ENCODE measurements at places on chromosomes 3 and 15.

DNA sequence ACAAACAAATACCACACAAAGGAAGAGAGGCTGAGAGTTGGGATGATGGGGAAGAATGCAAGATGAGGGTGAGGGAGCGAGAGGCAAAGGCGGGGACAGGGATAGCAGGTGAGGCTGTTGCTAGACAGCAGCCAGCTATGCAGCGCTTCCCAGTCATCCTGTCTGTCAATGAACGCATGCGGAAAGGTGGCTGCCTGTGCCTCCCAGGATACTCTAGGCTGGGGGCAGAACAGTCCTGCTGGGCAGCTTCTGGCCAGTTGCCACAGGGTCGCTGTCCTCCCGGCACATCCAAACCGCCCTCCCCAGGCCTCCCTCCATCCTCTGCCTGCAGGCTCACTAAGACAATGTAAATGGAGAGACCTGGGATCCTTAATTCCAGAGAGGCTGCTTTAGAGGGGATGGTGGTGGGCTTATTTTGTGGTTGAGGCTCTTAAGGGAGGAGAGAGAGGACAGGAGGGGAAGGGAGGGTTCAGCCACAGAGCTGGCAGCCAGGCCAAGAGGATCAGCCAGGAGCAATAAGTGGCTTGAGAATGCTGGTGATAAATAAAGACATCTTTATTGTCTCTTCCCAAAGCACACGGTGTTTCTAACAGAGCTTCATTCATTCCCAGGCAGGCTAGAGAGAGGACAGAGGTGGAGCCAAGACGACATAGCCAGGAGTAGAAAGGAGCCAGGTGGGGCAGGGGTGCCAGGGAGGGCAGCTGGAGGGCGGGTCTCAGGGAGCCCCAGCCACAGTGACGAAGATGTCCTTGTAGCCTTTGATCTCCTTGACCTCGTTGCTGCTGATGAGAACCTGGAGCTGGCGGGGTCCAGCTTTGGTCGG lies 9.2 kb upstream of the TGM5 start:
- DNase-seq, result no peak

DNA sequence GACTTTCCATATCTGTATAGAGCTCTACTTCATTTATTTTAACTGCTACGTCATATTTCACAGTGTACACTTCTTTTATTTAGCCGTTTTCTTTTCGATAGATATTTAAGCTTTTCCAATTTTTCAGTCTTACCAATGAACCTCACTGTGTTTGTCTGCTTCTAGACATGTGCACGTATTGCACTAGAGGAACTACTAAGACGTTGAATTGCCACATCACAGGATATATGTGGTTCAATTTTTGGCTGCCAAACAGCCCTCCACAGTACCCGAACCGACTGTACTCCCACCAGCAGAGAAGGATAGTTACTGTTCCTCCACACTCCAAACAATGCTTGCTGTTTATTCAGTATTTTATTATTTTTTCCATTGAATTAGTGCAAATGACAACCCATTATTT lies 2.0 kb downstream of the NR1I2 start:
- no peak for DNase-seq

DNA sequence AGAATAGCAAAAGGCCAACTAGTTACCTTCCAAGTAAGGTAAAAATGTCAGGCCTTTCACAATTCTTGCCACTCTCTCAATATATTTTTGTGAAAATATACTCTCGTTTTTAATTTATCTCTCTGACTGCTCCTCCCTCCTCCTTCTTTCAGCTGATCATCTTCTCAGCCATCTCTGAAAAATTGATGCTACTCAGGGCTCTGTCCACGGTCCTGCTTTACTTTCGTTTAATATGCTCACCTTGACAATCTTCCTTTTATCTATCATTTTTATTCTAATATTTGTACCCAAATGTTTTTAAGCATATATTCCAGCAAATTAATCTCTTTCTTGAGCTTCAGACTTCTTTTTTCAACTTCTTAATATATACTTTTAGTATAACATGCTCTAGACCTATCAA lies 1362.1 kb downstream of the ROBO1 start:
- DNase-seq, result no peak

DNA sequence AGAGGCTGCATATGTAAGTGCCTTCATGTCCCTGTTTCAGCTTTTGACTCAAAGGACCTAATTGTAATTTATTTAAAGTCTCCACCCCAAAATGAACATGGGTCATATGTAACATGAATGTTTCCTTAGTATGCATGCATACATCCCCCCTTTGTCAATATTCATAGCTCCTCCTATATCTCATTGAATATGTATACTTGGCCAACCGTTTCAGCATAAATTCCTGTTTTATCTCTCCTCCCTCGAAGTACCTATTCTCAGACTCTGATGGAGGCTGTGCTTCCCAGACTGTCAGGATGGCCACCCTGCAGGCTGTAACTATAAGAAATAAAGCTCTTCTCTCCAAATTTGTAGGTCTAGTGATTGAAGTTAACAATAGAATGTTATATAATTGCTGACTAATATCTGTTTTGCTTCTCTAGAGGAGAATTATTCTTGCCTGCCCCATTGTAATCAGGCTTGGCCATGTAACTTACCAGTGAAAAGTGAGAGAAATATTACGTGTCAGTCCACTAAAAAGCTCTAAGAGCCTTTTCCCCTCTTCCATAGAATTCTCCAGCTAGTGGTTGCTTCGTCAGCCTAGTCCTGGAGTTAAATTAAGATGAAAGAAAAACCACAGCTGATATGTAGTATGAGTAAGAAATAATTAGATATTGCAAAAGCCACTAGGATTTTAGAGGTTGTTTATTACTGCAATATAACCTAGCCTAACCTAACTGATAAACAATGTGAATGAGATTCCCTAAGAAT lies 245.1 kb downstream of the ZNF385D start:
- no peak for DNase-seq

DNA sequence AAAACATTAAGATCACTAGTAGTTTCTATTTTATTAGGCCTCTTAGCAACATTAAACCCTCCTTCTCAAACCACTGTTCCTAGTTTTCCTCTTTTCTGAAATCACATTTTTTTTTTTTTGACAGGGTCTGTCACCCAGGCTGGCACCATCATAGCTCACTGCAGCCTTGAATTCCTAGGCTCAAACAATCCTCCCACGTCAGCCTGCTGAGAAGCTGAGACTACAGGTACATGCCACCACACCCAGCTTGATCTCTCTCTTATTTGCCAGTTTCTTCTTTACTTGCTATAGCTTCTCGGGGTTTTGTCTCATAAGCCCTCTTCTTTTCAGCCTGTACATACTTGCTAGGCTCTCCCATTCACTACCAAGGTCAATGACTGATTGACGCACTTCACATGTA lies 28.0 kb downstream of the SENP8 start:
- no peak for DNase-seq

DNA sequence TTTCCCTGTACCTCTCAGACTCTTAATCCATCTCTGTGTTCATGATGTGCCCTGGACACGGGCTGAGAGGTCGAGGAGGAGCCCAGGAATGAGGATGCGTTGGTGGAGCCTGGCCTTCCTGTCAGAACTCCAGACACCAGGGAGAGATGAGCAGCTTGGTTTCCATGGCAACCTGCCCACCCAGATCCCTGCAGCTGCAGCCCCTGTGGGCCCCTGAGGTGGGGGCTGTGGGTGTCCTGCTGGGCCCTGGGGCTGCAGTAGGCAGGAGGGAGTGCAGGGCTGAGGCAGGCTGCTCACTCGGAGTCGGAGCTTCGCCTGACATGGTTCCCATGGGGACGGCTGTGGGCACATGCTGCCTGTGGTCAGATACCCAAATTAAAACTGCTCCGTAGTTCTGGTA lies 7.7 kb upstream of the SCN10A start:
- no peak for DNase-seq

DNA sequence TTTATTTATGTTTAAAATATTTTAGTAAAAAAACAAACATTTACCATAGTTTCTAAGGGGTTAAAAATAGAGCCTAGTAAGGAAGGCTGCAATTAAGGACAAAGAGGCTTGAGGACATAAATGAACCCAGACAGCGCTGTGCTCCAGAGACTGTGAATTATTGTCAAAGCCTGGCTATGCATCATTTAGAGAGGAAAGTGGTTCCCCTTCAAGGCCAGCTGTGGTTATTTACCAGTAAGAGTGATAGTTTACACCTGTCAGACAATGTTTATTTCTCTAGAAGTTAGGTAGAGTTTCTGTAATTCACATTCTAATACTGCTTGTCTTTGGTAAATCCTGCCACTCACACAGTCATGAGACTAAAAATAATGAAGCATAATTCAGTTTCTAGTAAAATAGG lies 32.4 kb upstream of the PIK3R4 start:
- DNase-seq, result no peak

GRCh38 chr3:16272588-16272987 lies 7.6 kb downstream of the OXNAD1 start:
- DNase-seq, result no peak

DNA sequence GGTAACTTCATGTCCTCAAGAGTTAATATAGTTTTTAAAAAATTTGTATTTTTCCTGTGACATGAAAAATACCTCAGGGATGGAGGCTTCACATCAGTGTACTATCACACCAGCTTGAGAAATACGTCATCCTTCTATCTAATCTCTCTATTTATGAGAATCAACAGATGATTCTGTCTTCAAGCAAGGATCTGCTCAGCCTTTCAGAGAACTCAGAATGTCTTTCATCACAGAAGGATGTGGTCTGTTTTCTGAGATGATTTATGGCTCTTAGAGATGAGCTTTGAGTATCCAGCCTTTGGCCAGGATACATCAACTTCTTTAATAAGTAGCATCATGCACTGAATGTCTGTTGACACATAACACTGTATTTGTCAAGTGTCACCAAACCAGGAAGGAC lies 193.9 kb downstream of the DTWD1 start:
- no peak for DNase-seq

GRCh38 chr3:148095962-148096361 lies 601.7 kb upstream of the AGTR1 start:
- no peak for DNase-seq

DNA sequence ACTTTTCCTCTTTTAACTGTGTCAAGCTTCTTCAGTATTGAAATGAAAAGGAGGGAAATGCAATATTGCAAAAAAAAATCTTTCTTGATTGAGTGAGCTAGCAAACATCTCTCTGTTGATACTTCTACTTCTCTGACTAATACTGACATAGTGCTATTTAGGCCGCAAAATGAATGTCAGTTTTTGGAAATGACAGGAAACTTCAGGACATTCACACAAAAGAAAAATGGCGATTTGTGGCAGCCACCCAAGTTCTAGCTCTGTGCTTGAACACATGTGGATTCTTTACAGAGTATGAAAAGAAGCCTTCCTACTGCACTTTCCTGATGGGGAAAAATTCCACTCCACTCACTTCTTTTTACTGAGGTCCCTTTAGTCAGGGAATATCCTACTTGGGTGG lies 486.8 kb upstream of the ALCAM start:
- no peak for DNase-seq

GRCh38 chr3:197567904-197568681 lies 12.3 kb upstream of the BDH1 start:
- DNase-seq, result no peak

- peak; percentile 50 for DNase-seq
Measured at GRCh38 chr3:176906046-176906905, 291.0 kb downstream of the TBL1XR1 start.

GRCh38 chr3:116872688-116873087 lies 163.1 kb downstream of the TUSC7 start:
- no peak for DNase-seq

DNA sequence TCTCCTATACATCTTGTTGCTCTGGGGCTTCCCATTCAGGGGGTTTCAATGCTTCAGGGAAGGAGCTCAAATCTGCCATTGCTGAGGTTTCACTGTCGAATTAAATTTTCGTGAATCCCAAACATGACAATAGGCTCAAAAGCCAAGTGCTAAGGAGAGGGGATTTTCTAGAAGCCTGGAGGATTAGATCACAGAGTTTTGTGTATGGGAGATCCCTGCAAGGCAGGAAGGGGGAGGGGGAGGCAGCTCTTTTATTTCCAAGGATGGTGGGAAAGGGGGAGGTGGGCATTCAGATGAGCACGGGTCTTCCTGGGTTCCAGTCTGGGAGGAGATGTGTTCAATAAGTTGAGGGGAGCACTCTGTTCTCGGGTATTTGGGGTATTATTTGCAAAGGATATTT lies 69.9 kb upstream of the DLG1 start:
- no peak for DNase-seq

DNA sequence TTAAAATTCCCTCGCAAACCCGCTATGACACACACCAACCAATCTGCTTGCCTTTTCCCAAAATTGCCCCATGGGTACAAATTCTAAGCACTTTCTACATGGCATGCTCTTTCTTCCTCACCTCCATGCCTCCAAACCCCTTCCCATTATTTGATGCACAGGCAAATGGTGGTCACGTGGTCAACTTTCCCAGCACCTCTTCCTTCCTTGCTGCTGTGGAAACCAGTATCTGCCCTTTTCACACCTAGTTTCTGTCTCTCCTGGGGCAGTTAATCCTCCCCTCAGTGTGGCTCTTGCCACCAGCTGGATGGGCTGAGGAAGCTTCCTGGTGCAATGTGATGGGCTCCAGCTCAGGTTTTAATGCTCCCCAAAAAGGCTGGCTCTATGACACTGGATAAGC lies 38.4 kb upstream of the ST8SIA2 start:
- no peak for DNase-seq

- no peak for DNase-seq
Measured at GRCh38 chr3:100081986-100082692, 32.2 kb downstream of the FILIP1L start.

GRCh38 chr3:53065841-53066480 lies 20.1 kb upstream of the SFMBT1 start:
- no peak for DNase-seq

- DNase-seq, result no peak
Measured at GRCh38 chr15:58934521-58934920, 1.0 kb upstream of the SLTM start.

DNA sequence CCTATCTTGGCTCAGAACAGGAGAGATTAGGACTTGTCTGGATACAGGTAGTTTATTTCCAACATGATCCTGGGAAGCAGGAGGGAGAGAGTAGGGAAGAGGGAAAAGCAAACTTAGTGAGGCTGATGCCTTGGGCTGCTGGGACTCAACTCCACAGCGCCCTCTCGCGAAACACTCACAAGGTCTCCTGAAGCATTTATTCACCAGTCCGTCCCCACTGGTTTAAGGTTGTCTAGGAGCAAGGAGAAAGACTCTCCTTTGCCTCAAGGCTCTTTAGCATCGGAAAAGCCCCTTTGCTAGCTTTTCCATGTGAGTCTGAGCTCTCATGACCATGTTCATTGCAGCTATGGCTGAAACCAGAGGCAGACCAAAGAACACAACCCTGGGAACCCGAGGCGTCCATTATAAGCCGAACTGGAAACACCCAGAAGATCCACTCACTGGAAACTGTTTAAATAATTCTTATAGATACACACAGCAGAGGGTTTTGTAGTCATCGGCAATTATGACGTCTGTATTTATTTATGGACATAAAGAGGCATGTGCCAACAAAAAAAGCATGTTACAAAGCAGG lies 244.5 kb downstream of the CD47 start:
- peak; percentile 58 for DNase-seq

- no peak for DNase-seq
Measured at GRCh38 chr15:66630801-66631351, 65.1 kb upstream of the LCTL start.

- DNase-seq, result no peak
Measured at GRCh38 chr15:65993236-65993635, 123.9 kb downstream of the RAB11A start.

GRCh38 chr3:29452934-29453283 lies 172.0 kb downstream of the RBMS3 start:
- DNase-seq, result no peak

GRCh38 chr3:171695426-171695825 lies 114.9 kb downstream of the PLD1 start:
- DNase-seq, result no peak

All from right renal pelvis (tissue), 4 donors.